ENCODE measurements at places on chromosomes 3 and 15. TPM values are rescaled to one million over a fixed set of nuclear protein-coding genes. Genes with fewer than 3 reads are reported as not detected.

MINDY4B gene
- total RNA-seq: not detected

CSTA gene
- not detected for total RNA-seq

CHAC1 gene
- 4.4 TPM for total RNA-seq

AP3S2 gene
- total RNA-seq: 59.5 TPM

CKMT1A gene
- total RNA-seq: 12.2 TPM

CDHR4 gene
- not detected for total RNA-seq

CFAP161 gene
- 3.4 TPM for total RNA-seq

ARGFX gene
- not detected for total RNA-seq

AGTR1 gene
- 0.31 TPM for total RNA-seq

INSYN1 gene
- total RNA-seq: 28.5 TPM

GPR149 gene
- total RNA-seq: 1.9 TPM

PAQR9 gene
- 1.6 TPM for total RNA-seq

TM6SF1 gene
- 15.0 TPM for total RNA-seq

AMIGO3 gene
- total RNA-seq: 1.3 TPM

GOLGA8T gene
- total RNA-seq: 0.31 TPM

ECE2 gene
- 6.9 TPM for total RNA-seq

WDR72 gene
- total RNA-seq: 0.31 TPM

SEMA5B gene
- 28.5 TPM for total RNA-seq

TRIM59 gene
- total RNA-seq: 14.1 TPM

PATL2 gene
- 3.4 TPM for total RNA-seq

COL6A6 gene
- under 0.01 TPM for total RNA-seq

SAXO2 gene
- total RNA-seq: 11.9 TPM

CHRFAM7A gene
- 7.8 TPM for total RNA-seq

ARPP21 gene
- 765 TPM for total RNA-seq

GLT8D1 gene
- total RNA-seq: 68.5 TPM

ALG3 gene
- total RNA-seq: 15.7 TPM

NAA80 gene
- 10.3 TPM for total RNA-seq

MYL3 gene
- not detected for total RNA-seq

CAV3 gene
- not detected for total RNA-seq

CLSTN2 gene
- 33.2 TPM for total RNA-seq

CCDC54 gene
- 1.6 TPM for total RNA-seq

GOLGA6D gene
- total RNA-seq: not detected

STRC gene
- total RNA-seq: 1.6 TPM

MITF gene
- 2.5 TPM for total RNA-seq

FMN1 gene
- 4.7 TPM for total RNA-seq

GOLGA6B gene
- not detected for total RNA-seq

LNP1 gene
- 10.0 TPM for total RNA-seq

MGLL gene
- 62.9 TPM for total RNA-seq

LRRN1 gene
- total RNA-seq: 49.1 TPM

GOLGA8N gene
- 3.1 TPM for total RNA-seq

FAM107A gene
- 19.7 TPM for total RNA-seq

PLSCR4 gene
- 7.5 TPM for total RNA-seq

UNC13C gene
- 28.2 TPM for total RNA-seq

AADACL2 gene
- total RNA-seq: not detected

PROK2 gene
- 1.9 TPM for total RNA-seq

FOXB1 gene
- not detected for total RNA-seq

SPINK8 gene
- total RNA-seq: not detected

HTD2 gene
- total RNA-seq: 11.0 TPM

ANKRD34C gene
- total RNA-seq: not detected

All from parietal lobe (tissue), 2 donors.